ENCODE measurements at places on chromosomes 2 and 18.

- no peak for DNase-seq
These were observed 67.3 kb downstream of the LIPG start for GRCh38 chr18:49628881-49629795.

DNA sequence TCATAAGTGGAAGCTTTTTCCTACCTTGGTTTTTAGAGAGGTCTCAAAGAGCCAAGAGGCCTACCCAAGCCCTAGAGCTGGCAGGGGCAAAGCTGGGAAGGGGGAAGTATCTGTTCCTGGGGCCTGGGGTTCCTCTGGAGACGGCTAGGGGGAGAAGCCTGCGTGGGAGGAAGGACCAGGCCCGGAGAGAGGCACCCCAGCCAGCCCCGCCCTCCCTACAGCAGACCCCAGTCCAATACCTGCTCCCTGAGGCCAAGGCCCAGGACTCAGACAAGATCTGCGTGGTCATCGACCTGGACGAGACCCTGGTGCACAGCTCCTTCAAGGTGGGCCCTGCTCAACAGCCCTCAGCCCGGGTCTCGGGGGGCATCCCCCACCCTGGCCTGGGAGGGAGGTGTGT is 2.2 kb downstream of the CTDSP1 start:
- no peak for DNase-seq

DNA sequence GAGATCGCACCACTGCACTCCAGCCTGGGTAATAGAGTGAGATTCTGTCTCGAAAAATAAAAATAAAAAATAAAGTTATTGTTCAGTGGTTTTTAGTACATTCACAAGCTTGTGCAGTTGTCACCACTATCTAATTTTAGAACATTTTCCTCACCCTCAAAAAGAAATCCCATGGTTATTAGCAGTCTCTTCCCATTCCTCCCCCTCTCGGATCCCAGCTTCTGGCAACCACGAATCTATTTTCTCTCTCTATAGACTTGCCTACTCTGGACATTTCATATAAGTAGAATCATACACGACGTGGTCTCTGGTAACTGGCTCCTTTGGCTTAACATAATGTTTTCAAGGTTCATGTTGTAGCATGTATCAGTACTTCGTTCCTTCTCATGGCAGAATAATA is 38.6 kb downstream of the CABLES1 start:
- no peak for DNase-seq

GRCh38 chr18:45626330-45627203 is 11.3 kb downstream of the SLC14A2 start:
- DNase-seq, result no peak

GRCh38 chr2:16302431-16303272 is 362.3 kb downstream of the MYCN start:
- no peak for DNase-seq

Measured in GM19239 (cell line).